ENCODE measurements at places on chromosomes 5 and 9. TPM values are rescaled to one million over a fixed set of nuclear protein-coding genes. Genes with fewer than 3 reads are reported as not detected.

MYMK gene
- 0.34 TPM for total RNA-seq

PCDHA8 gene
- 1.3 TPM for total RNA-seq

SLC6A19 gene
- not detected for total RNA-seq

ANKRD18A gene
- 12.9 TPM for total RNA-seq

ASPN gene
- total RNA-seq = not detected

SLC24A2 gene
- total RNA-seq = 7.1 TPM

LAMC3 gene
- total RNA-seq = 35.9 TPM

DNA sequence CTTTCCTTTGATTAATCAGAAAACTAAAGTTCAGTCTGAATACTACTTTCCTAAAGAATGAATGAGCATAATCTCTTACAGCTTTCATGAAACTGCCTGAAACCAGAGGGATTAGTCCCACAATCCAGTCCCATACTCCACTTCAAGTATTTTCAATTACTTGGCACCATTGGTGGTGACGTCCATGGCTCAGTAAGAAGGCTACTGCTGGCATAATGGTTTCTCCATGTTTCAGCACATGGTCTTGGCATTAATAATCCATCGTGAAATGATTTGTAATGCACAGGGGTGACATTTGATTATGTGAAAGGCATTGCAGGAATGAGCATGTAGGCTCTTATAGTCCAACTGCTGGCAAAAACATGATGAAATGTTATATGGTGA is 23.4 kb downstream of the LIX1 start:
- no peak for DNase-seq

- DNase-seq = no peak
Observed at GRCh38 chr5:120053841-120054240, 410.3 kb upstream of the PRR16 start.

GRCh38 chr5:59810041-59810440 is 83.5 kb downstream of the PDE4D start:
- DNase-seq = peak; percentile 68

DNA sequence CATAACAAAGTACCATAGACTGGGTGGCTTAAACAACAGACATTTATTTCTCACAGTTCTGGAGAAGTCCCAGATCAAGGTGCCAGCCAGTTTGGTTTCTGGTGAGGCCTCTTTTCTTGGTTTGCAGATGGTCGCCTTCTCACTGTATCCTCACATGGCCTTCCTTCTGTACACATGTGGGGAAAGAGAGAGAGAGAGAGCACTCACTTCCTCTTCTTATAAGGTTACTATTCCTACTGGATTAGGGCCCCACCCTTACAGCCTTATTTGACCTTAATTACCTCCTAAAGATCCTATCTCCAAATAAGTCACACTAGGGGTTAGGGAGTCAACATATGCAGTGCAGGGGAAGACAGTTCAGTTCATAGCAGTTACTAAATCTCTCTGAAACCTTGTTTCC is 205.6 kb upstream of the GDNF start:
- DNase-seq = no peak

- DNase-seq = no peak
Observed at GRCh38 chr5:147481874-147482705, 27.8 kb downstream of the DPYSL3 start.

GRCh38 chr5:158108177-158108576 is 249.2 kb upstream of the CLINT1 start:
- DNase-seq = no peak

DNA sequence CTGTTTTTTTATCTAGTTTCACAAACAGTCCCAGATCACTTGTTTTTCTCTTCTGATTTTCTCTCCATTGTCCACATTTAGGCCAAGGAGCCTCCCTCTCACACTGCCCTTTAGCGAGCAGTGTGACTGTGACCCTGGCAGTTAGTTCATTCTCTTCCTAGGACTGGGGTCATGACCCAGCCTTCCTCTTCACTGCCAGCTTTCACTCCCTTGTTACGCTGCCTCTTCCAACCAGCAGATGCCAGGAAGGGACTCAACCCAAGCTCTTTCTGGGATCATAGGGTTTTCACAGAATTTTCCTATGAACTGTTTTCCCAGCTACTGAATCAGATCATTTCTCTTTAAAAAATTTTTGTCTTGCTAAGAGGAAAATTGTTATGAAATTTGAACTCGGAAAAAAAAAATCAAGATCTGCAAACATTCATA is 70.9 kb downstream of the LMNB1 start:
- DNase-seq = no peak

- no peak for DNase-seq
Observed at GRCh38 chr9:119153402-119153801, 215.8 kb downstream of the BRINP1 start.

GRCh38 chr5:78526049-78526525 is 122.5 kb downstream of the LHFPL2 start:
- no peak for DNase-seq

GRCh38 chr5:664343-664993 is 28.7 kb downstream of the TPPP start:
- DNase-seq = no peak

DNA sequence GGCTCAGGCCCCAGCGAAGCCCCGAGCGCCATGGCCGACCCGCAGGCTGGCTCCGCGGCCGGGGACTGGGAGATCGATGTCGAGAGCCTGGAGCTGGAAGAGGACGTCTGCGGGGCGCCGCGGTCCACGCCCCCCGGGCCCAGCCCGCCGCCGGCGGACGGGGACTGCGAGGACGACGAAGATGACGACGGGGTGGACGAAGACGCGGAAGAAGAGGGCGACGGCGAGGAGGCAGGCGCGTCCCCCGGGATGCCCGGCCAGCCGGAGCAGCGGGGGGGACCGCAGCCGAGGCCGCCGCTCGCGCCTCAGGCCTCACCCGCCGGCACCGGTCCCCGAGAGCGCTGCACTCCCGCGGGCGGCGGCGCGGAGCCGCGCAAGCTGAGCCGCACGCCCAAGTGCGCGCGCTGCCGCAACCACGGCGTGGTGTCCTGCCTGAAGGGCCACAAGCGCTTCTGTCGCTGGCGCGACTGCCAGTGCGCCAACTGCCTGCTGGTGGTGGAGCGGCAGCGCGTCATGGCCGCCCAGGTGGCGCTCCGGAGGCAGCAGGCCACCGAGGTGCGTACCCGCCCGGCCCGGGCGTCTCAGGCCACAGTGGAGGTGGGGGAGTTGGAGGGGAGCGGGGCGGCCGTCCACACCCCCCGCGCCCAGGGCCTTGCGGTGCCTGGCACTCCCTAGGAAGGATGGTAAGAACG is 1.6 kb downstream of the DMRT2 start:
- peak; percentile 68 for DNase-seq

DNA sequence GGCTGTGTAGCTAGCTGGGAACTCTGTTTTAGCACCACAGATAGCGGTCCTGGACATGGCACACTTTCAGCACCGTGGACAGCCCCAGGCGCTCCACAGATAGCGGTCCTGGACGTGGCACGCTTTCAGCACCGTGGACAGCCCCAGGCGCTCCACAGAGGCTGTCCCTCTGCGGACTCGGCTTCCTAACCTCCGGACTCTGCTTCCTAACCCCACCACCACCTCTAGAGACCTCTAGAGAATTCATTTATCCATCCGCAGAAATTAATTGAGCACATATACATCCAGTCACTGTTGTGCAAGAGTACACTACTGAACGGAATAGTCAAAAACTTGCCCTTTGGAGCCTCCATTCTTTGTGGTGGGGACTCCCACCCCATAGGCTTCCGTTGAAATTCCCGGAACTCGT is 27.4 kb downstream of the UNC5A start:
- DNase-seq = peak; percentile 97

- DNase-seq = no peak
Observed at GRCh38 chr5:154583671-154584177, 105.7 kb upstream of the HAND1 start.

DNA sequence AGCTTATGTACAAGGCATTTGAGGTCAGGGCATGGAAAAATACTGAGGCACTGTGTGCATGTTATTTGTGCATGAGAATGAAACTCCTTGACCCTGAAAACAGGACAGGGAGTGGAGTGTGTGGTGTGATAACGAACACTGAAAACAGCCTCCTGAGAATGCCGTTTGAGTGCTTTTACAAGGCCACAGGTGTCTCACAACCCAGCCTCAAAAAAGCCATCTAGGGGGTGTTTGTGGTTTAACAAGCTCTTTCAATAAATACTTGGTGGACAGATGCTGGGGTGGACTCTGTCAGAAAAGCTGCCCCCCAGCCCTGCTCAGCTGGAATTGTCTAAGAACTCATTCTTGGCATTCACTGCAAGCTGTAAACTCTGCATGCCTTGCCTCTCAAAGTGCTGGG is 94.0 kb upstream of the SLC25A48 start:
- DNase-seq = no peak

GRCh38 chr5:44809215-44809955 is 638 bp downstream of the MRPS30 start:
- DNase-seq = peak; percentile 47

GRCh38 chr9:104774132-104774531 is 10.2 kb downstream of the NIPSNAP3B start:
- DNase-seq = no peak

DNA sequence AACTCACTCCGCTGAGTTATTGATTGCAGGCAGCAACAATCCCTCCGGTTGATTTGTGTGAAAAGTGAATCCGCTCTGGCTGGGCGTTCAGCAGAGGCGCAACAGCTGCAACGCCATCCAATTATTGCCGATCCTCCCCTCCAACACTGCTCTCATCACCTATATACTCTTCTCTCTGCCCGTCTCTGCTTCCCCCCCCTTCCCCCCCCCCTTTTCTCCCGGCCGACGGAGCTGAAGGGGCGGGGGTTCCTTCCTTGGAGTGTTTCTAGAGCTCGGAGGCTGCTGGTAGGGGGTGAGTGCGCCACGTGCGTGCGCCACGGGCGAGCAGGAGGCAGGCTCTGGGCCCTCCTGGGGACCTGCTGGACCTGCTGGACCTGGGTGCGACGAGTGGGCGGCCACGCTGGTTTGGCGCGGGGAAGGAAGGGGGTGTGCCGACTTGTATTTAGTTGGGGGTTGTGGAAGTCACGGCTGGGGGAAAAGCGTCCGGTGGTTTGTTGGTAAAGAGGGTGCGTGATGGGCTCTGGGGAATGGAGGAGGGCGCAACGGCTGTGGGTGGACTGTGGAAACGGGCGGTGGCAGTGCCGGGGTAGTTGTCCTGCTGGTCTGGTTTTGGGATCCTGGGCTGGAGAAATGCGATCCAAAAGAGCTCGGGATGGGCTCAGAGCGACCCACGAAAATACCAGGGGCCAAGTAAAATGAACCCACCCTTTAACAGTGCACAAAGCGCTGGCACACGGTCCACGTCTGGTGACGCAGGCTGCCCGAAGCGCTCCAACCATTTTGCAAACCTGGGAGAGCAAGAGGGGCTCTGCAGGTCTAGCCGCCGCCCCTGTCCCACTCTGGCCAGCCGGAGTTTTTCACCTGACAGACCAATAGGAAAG is 6.4 kb upstream of the MEF2C start:
- peak; percentile 54 for DNase-seq

DNA sequence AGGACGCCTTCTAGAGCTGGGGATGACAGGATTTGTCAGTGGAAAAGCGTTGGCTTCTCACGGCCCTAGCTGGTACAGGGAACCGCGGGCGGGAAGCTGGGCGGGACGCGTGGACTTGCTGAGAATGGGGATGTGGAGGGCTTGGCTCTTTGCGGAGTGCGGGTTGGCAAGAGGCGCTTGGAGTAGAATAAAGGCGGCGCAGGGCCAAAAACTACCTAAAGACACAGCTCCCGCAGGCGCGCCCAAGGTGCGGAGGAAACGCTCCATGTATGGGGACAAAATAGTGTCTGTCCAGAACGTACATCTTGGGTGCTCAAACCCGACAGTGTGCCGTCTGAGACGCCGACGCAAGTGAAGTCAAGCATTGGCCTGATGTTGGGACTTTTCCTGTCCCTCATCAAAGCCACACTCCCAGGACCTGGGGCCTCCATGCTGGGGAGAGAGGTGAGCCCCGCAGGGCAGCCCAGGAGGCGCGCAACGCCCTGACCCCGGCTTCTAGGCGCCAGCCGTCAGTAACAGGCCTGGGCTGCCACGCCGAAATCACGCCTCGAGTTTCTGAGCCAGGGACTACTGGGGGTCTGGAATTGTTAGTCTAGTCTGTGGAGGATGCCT is 1.6 kb upstream of the NKX2-5 start:
- DNase-seq = no peak

DNA sequence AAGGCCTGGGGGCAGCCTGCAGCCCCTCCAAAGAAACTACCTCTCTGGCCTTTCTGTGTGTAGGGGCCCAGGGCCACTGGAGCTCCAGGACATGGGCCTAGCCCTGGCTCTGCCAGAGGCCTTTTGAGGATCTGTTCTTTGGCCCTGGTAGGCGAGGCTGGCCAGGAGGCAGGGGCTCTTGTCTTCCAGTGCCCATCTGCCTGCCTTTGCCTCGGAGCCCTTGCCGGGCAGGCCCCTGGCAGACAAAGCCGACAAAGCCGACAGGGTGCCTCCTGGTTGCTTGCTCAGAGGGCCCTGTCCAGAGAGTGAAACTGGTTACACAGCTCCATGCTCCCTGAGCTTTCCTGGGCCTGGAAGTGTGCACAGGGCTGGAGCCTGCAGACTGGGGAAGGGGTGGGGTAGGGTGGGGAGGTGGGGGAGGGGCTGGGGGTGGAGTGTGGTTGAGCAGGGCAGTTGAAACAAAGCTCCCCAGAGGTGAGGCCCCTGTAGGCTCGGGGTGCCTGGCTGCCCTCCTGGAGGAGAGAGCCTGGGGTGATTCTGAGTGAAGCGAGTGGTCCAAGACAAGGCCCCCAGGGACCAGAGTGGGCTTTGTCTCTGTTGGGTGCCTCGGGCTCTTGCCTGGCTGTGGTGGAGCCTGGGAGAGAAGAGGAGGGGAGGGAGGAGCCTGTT is 29.3 kb downstream of the PTPA start:
- DNase-seq = peak; percentile 35

- DNase-seq = no peak
Observed at GRCh38 chr5:10059556-10059955, 190.1 kb downstream of the ATPSCKMT start.

- DNase-seq = no peak
Observed at GRCh38 chr5:139878093-139878492, 82.5 kb downstream of the PSD2 start.

GRCh38 chr9:1881708-1882295 is 133.3 kb upstream of the SMARCA2 start:
- no peak for DNase-seq

DNA sequence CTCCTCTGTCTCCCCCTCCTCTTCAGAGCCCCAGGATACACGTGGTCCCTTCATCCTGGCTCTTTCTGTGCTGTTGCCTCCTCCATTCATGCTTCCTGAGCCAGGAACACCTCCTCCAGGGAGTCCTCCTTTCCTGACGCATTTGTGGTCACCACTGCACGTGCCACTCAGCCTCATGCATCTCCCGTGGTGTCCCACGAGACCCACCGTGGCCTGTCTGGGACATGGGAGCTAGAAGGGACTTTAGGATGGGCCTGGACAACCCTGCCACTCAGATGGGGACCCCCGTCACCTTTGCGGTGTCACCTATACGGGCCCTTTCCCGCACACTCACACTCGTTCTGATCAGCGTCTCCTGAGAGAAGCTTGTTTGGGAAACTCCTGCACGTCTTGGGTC is 6.7 kb downstream of the GLIPR2 start:
- no peak for DNase-seq

DNA sequence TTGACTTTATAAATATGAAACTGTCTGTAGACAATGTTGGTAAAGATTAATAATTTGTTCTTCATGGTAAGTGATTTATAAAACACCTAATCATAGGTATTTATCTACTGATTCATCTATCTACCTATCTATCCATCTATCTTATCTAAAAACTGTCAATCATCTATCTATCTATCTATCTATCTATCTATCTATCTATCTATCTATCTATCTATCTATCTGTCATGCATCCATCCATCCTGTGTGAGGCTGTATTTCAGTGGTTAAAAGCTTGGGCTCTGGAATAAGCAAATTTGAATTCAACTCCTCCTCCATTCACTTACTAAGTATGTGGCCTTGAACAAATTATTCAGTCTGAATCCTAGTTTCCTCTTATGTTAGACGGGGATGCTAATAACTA is 161.9 kb upstream of the GNA14 start:
- no peak for DNase-seq

Measured in WTC11 (cell line).